ENCODE measurements at places on chromosomes 6 and 20. TPM values are rescaled to one million over a fixed set of nuclear protein-coding genes. Genes with fewer than 3 reads are reported as not detected.
A peak's percentile ranks its signal among the peaks of the same experiment; 100 is the strongest.

GRCh38 chr20:44785768-44786167 is 24.6 kb downstream of the RIMS4 start:
- DNase-seq, result peak; percentile 75

GRCh38 chr6:75842732-75843131 is 93.7 kb downstream of the MYO6 start:
- no peak for DNase-seq

The EDN3 gene
- total RNA-seq, result 22.7 TPM

The CNKSR3 gene
- 14.8 TPM for total RNA-seq

GRCh38 chr20:46131396-46131795 is 13.3 kb downstream of the CD40 start:
- DNase-seq, result no peak

The TUBB2A gene
- 106 TPM for total RNA-seq

All from tongue (tissue), 3 donors.